ENCODE measurements at places on chromosomes 3 and 15.

DNA sequence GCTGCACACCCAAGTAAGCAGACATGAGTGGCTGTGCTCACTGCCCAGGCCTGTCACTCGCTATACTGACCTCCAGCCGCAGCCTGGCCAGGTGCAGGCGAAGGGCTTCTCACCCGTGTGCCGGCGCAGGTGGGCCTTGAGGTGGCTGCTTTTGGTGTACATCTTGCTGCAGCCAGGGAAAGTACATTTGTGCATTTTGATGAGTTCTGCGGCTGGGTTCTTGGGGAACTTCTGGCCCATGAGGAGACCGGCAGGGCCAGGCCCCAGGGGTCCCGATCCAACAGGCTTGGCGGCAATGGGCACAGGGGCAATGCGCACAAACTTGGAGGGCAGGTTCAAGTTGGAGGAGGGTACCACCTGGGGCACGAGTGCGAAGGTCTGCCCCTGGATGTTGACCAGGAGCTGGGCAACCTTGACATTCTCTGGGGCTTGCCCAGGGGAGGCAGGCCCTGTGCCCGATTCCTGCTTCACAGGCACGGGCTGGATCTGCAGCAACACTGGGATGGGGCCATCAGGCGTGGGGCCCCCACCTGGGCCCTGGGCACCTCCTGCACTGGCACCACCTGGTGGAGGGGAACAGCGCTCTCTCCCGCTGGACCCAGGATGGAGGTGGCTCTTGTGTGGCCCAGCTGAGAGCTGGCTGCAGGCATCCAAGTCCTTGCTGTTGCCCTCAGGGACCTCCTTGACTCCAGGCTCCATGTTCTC is 5.3 kb downstream of the KLF15 start:
- DNase-seq: no peak

DNA sequence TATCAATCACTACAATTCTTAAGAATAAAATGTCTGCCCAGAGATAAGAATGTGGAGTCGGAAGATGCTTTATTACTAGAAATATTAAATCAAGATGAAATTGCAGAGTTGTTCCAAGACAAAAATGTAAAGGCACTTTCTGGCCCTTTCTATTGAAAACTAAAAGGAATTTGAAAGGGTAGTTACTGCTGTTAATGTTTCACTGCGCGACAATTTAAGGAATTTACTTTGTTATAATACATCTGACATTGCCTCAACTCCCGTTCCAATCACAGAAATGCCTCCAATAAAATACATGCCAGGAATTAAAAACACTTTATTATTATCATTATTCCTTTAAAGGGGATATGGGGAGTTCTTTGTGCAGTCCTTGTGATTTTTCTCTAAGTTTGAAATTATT is 26.4 kb downstream of the RSL24D1 start:
- DNase-seq: no peak

DNA sequence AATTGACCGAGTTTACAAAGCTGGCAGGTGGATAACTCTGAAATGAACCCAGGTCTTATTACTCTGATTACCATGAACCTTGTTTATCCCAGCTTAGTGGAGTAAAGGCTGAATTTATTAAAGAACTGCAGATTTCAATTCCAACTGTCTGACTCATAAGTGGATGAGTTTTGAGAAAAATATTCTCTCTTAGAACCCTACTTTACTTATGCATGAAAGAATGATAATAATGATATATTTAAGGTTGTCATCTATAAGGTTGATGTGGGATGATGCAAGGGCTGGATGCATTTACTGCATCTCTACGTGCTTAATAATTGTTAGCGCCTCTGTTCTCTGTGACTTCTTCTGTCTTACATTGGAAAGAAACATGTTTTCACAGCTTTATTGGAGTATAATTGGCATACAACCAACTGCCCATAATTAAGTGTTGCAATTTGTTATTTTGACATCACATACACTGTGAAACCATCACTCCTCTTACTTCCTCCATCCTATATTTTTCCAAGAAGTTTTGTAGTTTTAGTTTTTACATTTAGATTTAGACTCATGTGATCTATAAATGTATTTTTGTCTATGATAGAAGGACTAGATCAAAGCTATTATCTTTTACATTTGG is 771.2 kb upstream of the ARRDC4 start:
- no peak for DNase-seq

DNA sequence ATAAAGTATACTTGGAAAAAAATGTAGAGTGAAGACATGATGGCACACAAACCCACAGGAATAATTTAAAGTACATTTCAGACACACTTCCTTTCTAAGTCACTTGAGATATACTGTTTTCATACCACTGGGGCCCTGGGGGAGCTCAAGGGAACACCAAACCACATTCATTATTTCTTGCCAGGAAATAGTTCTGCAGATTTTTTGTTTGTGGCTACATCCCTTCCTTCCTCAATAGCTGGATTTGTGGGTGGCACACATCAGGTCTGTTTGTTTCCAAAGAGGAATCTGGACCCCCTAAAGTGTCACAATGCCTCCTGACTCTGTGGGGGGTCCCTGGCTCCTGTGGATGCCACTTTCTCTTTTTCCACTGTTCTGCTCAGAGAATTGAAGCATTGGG is 153.5 kb upstream of the COL8A1 start:
- DNase-seq: no peak

GRCh38 chr15:51739061-51739712 is 1.7 kb upstream of the LYSMD2 start:
- DNase-seq: no peak

- DNase-seq: no peak
These were observed 98.4 kb upstream of the CTDSPL start for GRCh38 chr3:37763309-37763708.

GRCh38 chr3:44649709-44650108 is 1.2 kb downstream of the ZNF35 start:
- DNase-seq: no peak

DNA sequence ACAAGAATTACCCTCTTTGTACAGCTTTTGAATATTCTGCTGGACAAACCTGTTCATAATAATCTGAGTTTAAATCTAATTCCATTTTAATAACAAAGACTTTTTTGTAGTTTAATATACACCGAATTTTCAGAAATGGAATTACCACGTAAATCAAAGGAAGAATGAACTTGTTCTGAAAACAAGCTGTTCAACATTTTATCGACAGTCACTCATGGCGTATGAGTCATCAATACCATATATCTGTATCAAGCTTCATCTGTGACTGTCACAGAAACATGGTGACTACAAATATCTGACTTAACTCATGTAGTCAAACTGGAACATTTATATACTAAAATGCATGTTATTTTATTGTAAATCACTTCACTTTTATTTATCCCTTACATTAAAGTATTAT is 90.0 kb downstream of the EFL1 start:
- no peak for DNase-seq

- DNase-seq: no peak
These were observed 643 bp downstream of the SERINC4 start for GRCh38 chr15:43799209-43799944.

- DNase-seq: no peak
These were observed 5.0 kb upstream of the HES1 start for GRCh38 chr3:194130807-194131589.

GRCh38 chr3:189272500-189273119 is 100.8 kb downstream of the TPRG1 start:
- DNase-seq: no peak

GRCh38 chr15:69789648-69790393 is 307.9 kb downstream of the TLE3 start:
- no peak for DNase-seq

GRCh38 chr3:16130066-16130465 is 44.4 kb upstream of the GALNT15 start:
- no peak for DNase-seq

GRCh38 chr3:168801794-168802193 is 706.1 kb upstream of the GOLIM4 start:
- no peak for DNase-seq

All from heart right ventricle (tissue), 16 donors.